ENCODE measurements at places on chromosomes 2 and 18. TPM values are rescaled to one million over a fixed set of nuclear protein-coding genes. Genes with fewer than 3 reads are reported as not detected.

DNA sequence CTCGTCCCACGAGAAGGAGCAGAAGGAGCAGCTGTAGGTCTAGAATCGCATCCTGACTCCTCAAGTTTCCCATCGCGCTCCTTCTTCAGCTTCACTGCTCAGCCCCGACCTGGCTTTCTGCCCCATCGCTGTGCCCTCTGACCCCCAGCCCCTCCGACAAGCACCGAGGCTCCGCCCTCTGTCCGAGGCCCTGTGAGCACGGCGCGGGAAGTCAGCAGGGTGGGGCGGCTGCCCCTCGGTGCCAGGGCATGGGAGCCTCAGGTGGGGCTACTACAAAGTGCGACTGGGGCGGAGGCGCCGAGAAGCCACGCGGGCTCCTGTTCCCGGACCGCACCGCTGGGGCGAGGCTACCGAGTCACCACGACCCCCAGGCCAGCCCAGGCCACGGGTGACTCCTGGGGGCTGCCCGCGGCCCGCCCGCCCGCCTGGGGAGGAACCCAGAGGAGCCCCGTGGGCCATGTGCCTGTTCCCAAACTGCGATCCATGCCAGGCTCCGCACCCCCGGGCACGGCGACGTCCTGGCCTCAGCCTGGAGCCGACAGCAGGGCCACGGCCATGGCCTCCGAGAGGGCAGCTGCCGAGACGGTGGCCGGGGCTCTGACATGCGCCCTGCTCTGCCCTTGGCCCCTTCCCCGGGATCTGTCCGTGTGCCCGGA is 36.6 kb upstream of the ID2 start:
- no peak for DNase-seq

DNA sequence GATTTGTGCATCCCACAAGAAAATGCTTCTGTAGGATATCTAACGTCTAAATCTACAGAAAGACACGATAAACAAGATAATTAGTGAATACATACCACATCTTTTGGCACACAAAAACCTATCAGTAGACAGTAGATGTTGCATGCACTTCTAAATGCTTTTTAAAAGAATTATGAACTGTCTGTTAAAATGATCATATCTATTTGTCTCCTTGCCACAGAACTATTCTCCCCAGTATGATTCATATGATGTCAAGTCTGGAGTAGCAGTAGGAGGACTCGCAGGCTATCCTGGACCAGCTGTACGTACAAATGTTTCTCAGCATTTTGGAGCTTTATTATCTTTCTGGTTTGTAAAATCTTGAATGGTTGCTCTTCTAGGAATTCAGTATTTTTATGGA is 12.7 kb downstream of the COL3A1 start:
- DNase-seq: no peak

GRCh38 chr18:3453540-3454364 is 3.8 kb downstream of the TGIF1 start:
- peak; percentile 45 for DNase-seq

Gene TPO
- not detected for total RNA-seq

Gene GPR45
- total RNA-seq: not detected

Gene REG1B
- total RNA-seq: not detected

Gene RAB31
- total RNA-seq: not detected

DNA sequence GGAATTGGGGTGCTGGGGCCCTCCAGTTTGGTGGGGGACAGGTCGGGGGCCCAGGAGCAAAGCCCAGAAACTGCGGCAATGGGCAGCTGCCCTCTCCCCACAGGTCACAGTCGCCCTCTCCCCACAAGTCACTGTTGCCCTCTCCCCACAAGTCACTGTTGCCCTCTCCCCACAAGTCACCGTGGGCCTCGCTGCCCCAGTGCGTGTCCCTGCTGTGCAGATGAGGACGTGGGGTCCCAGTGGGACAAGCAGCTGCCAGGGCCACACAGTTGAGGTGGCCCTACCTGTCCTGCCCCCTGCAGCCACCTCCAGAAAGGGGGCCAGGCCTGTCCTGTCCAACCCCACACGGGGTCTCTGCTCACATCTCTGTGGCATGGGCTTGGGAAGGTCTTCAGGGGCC is 13.0 kb upstream of the AGXT start:
- DNase-seq: no peak

- DNase-seq: peak; percentile 74
These were observed 1.4 kb downstream of the B3GNT2 start for GRCh38 chr2:62197011-62197924.

- no peak for DNase-seq
These were observed 56.7 kb downstream of the SDC1 start for GRCh38 chr2:20168048-20168726.

- no peak for DNase-seq
These were observed 170.2 kb downstream of the ATAD2B start for GRCh38 chr2:23756593-23757292.

Gene ZNF804A
- 14.3 TPM for total RNA-seq

DNA sequence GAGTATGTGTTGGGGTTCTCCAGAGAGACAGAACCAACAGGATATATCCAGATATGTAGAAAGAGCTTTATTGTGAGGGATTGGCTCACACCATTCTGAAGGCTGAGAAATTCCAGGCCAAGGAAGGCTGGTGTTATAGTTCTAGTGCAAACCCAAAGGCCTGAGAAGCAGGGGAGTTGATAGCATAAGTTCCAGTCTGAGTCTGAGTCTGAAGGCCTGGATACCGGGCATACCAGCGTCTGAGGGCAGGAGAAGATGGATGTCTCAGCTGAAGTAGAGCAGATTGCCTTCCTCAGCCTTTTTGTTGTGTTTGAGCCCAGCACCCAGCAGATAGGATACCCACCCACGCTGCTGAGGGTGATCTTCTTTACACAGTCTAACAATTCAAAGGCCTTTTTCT is 211.7 kb upstream of the RASGRP3 start:
- no peak for DNase-seq

- no peak for DNase-seq
These were observed 246.2 kb upstream of the ID2 start for GRCh38 chr2:8435608-8436007.

Gene RAB27B
- not detected for total RNA-seq

- DNase-seq: no peak
These were observed 74.9 kb upstream of the OTOF start for GRCh38 chr2:26552641-26553374.

DNA sequence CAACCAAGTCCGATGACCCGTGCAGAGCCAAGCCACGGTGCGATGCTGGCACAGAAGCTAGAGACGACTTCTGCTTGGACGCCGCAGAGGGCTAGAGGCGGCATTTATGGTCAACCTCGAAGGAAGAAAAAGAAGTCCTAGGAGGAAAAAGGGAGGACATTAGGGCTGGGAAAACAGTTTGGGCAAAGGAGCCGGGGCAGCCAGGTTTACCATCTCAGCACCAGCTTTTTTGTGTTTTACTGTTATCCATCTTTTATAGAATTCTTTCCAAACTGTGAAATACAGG is 643 bp upstream of the DTNB start:
- DNase-seq: no peak

Gene KIF5C
- total RNA-seq: 22.2 TPM

- no peak for DNase-seq
These were observed 490.3 kb downstream of the ADCYAP1 start for GRCh38 chr18:1394966-1395365.

DNA sequence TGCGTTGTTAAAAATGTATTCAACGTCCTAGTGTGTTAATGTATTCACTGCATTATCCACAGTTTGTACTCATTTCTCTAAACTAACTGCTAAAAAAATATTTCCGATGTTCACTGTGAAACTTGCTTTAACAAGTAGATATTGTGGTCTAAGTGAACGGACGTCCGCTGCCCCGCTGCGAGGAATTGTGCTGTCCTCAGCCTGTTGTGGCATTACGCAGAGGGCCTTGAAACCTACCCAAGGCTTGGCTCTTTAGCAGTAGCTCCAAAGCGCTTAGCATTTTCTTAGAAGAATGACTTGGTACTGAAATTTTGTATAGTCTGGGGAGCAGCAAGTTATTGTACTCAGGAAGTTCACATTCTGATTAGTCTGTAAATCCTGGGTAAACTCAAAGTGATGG is 136.5 kb upstream of the SP5 start:
- no peak for DNase-seq

Data from OCI-LY7 (cell line).